ENCODE measurements at places on chromosomes 3 and 15. TPM values are rescaled to one million over a fixed set of nuclear protein-coding genes. Genes with fewer than 3 reads are reported as not detected.
A peak's percentile ranks its signal among the peaks of the same experiment; 100 is the strongest.

DNA sequence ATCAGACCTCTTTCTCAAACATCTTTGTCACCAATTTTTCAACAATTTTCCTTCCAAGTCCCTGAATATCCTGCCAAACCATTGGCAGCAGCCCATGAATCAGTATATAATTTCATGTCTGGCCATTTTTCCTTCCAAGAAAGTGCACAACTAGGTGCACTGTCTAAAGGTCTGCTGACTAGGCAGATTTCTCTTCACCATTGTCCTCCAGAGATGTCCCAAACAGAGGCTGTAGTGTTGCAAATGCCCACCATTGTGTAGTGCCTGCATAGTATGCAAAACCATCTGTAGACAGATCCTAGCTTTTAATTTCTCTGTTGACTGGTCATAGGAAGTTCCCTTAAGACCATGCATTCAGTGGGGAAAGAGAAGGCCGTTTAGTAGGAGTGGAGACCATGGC, 25.0 kb upstream of the GOLGA6L2 start:
- no peaks in the 10 kb centered on the region for H3K27me3 ChIP-seq
- DNase-seq = no peak
- H3K36me3 ChIP-seq = no peaks in the 10 kb centered on the region
- no peaks in the 10 kb centered on the region for H3K4me1 ChIP-seq

DNA sequence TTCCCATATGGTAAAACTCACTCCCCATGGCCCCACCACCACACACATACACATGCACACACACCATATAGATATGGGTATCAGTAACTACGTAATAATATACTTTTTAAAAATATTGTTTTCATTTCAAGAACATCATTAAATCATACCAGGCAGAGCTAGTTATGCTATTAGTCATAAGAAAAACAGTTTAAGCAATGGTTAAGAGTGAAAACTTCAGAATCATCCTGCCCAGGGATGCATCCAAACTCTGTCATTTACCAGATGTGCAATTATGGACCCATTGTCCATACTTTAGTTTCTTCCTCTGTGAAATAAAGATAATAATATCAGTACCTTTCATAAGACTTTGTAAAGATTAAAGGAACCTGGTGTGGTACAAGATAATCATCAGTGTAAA, 608.3 kb downstream of the RBMS3 start:
- DNase-seq = no peak
- no peaks in the 10 kb centered on the region for H3K36me3 ChIP-seq
- H3K4me1 ChIP-seq = no peaks in the 10 kb centered on the region
- no peaks in the 10 kb centered on the region for H3K27me3 ChIP-seq
- H3K27ac ChIP-seq = no peak overlapping the region

GRCh38 chr3:44887101-44887500, 12.7 kb downstream of the TGM4 start:
- H3K4me3 ChIP-seq = no peak overlapping the region
- no peak for DNase-seq
- H3K27ac ChIP-seq = peak overlapping the region; percentile 57
- H3K36me3 ChIP-seq = peaks cover 27% of the 10 kb centered on the region
- H3K27me3 ChIP-seq = no peaks in the 10 kb centered on the region

Gene WWTR1
- total RNA-seq = 202 TPM

- peaks cover 36% of the 10 kb centered on the region for H3K36me3 ChIP-seq
- H3K4me3 ChIP-seq = peak overlapping the region; percentile 97
- peak overlapping the region; percentile 92 for H3K27ac ChIP-seq
- no peak for DNase-seq
- peaks cover 30% of the 10 kb centered on the region for H3K27me3 ChIP-seq
Observed at GRCh38 chr3:56557831-56558170, 826 bp downstream of the CCDC66 start.

Gene ZNF620
- 13.6 TPM for total RNA-seq

GRCh38 chr15:77632534-77633133, at the start of gene LINGO1:
Gene LINGO1 (minus strand): TSS chr15:77632912. CDS start chr15:77632315, 597 bp downstream.
- H3K4me3 ChIP-seq = peak within 1 kb of the TSS; percentile 58
- H3K27me3 ChIP-seq = peaks cover 85% of the 10 kb centered on the region
- no peak within 1 kb of the TSS for H3K27ac ChIP-seq

DNA sequence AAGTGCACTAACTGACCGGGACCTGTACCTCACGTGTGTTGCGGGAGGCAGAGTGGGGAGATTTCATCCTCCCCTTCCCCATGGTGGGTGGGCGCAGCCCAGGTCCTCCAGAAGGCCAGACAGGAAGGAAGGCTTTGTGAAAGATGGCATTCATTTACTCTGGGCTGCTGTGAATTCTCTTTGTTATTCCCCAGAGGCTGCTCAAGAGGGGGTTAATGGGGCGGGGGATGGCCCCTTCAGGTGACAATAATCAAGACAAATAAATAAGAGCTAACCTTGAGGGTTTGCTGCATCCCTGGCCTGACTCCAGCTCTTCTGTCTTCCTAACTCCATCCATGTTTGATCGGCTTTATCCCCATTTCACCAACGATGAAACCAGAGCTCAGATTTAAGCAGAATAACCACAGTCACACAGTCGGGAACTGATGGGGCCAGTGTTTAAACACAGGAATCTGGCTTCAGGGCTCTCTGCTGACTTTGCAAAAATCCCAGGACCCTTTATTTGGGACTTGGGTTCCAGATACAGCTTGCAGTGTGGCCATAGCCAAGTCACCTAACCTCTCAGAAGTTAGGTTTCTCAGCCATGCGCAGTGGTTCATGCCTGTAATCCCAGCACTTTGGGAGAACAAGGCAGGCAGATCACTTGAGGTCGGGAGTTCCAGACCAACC, 16.5 kb downstream of the PIF1 start:
- no peak for DNase-seq
- H3K36me3 ChIP-seq = peaks cover 5% of the 10 kb centered on the region
- no peaks in the 10 kb centered on the region for H3K4me1 ChIP-seq
- no peak overlapping the region for H3K4me3 ChIP-seq
- no peak overlapping the region for H3K27ac ChIP-seq

GRCh38 chr3:58490860-58491501, 915 bp upstream of the KCTD6 start:
- no peaks in the 10 kb centered on the region for H3K27me3 ChIP-seq
- no peak overlapping the region for H3K27ac ChIP-seq
- H3K4me3 ChIP-seq = peak overlapping the region; percentile 81
- peaks cover 59% of the 10 kb centered on the region for H3K4me1 ChIP-seq
- peaks cover 22% of the 10 kb centered on the region for H3K36me3 ChIP-seq

- no peak overlapping the region for H3K27ac ChIP-seq
- no peak overlapping the region for H3K4me3 ChIP-seq
- H3K4me1 ChIP-seq = no peaks in the 10 kb centered on the region
- H3K36me3 ChIP-seq = no peaks in the 10 kb centered on the region
- H3K27me3 ChIP-seq = peaks cover 89% of the 10 kb centered on the region
Observed at GRCh38 chr3:186472456-186473008, 71.6 kb downstream of the CRYGS start.

Gene SLC28A1
- total RNA-seq = 0.17 TPM

DNA sequence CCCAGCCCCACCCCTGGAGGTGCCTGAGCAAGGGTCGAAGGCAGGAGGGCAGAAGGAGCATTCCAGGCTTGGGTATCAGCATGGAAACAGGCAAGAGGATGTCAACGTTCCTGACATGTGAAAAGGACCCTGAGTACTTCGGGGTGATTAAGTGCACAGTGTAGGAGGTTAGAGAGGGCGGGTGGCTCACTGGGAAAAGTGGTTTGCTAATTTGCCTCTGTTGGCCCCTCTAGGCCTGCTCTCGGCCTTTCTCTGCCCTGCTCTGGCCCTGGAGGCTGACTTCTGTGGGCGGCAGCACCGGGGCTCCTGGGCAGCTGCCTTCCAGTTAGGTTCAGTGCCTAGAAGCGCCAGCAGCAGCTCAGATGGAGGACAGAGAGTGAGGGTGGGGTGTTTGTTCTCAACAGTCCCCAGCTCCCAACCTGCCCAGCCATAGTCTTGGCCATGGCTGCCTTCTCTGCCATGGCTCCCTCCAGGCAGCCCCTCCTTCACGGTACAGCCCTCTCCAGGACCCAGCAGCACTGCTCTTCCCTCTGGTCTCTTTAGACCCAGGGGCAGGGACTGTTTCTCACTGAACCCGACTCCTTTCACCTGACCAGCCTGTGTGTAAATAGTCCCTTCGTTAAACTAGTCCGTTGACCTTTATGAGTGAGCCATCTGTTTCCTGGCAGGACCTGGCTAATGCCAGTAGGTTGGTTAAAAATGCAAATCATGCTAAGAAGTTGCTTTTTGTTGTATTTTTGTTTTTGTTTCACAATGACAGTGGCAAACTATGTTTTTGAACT, 107.1 kb upstream of the TPM1 start:
- H3K27ac ChIP-seq = peak overlapping the region; percentile 75
- no peaks in the 10 kb centered on the region for H3K27me3 ChIP-seq
- H3K4me3 ChIP-seq = peak overlapping the region; percentile 18
- peak; percentile 18 for DNase-seq

DNA sequence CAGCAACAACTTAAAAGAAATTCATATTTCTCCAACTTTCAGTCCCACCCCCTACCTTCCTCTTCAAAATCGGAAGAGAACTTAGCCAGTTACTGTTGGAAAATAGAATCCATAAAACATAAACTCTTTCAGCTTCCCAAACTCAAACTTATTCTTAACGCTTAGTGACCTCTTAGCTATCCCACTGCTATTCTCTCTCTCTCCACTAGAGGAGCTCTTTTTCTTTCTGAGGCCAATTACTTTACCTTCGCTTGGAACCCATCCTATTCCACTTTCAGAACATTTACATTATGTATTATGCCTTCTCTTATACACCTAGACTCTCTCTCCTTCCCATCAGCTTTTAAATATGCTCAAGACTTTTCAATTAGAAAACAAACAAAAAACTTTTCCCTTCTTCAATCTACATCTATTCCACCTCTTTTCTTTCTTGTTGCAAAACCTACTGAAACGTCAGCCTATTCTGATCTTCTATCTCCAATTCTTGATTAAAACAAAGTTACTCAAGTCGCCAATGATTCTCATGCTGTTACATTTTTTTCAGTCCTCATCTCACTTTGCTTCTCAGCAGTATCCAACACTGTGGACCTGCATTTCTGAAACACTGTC, 13.4 kb upstream of the GHSR start:
- no peak for DNase-seq
- H3K4me3 ChIP-seq = no peak overlapping the region
- H3K36me3 ChIP-seq = no peaks in the 10 kb centered on the region
- peaks cover 20% of the 10 kb centered on the region for H3K4me1 ChIP-seq
- H3K27ac ChIP-seq = no peak overlapping the region

GRCh38 chr3:124992041-124992440, 57.5 kb upstream of the MUC13 start:
- H3K4me3 ChIP-seq = no peak overlapping the region
- H3K36me3 ChIP-seq = no peaks in the 10 kb centered on the region
- no peaks in the 10 kb centered on the region for H3K4me1 ChIP-seq
- H3K27ac ChIP-seq = no peak overlapping the region

GRCh38 chr3:149610351-149611105, 47.3 kb downstream of the WWTR1 start:
- no peak for DNase-seq
- peak overlapping the region; percentile 92 for H3K27ac ChIP-seq
- H3K36me3 ChIP-seq = peaks cover 54% of the 10 kb centered on the region
- H3K4me1 ChIP-seq = peaks cover 81% of the 10 kb centered on the region

- H3K27me3 ChIP-seq = no peaks in the 10 kb centered on the region
- no peak overlapping the region for H3K4me3 ChIP-seq
- H3K36me3 ChIP-seq = no peaks in the 10 kb centered on the region
- no peak overlapping the region for H3K27ac ChIP-seq
- peaks cover 69% of the 10 kb centered on the region for H3K4me1 ChIP-seq
Observed at GRCh38 chr3:177598097-177598833, 401.0 kb upstream of the TBL1XR1 start.

Gene CCR3
- 0.17 TPM for total RNA-seq

- H3K4me1 ChIP-seq = no peaks in the 10 kb centered on the region
- no peaks in the 10 kb centered on the region for H3K36me3 ChIP-seq
- H3K27me3 ChIP-seq = no peaks in the 10 kb centered on the region
- no peak overlapping the region for H3K4me3 ChIP-seq
- DNase-seq = peak; percentile 9
Observed at GRCh38 chr3:42544492-42545283, 37.1 kb downstream of the SEC22C start.

Gene ITGA11
- not detected for total RNA-seq

Gene EXD1
- not detected for total RNA-seq

All from Calu3 (cell line).